ENCODE measurements at places on chromosomes 16 and 17.

DNA sequence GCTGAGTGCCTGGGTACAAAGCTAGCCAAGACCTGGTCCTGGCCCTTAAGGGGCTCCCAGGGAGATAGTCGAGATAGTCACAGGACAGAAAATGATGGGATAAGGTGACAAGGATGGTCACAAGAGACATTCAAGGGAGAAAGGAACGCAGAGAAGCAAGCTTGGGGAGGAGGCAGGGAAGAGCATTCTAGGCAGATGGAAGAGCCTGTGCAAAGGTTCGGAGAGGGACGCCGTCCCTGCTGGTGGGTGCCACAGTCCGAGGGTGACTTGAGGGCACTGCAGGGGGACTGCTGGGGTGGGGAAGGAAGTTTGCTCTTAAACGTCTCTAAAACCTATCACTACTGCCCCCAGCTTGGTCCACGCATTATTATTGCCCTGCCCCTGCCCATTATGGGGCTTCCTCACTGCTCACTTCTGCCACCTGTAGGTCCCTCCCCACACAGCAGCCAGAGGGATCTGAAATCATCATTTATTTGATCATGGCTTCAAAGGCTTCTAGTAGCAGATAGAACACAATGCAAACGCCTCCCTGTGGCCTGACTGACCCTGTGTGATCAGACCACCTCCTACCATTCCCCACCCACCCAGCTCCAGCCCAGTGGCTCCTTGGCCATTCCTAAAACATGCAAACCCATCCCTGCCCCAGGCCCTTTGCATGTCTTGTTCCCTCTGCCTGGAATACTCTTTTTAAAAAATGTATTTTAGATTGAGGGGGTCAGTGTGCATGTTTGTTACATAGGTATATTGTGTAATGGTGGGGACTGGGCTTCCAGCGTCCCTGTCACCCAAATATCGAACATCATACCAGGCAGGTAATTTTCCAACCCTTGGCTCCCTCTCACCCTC lies 60.3 kb downstream of the RMI2 start:
- DNase-seq: peak; percentile 11

GRCh38 chr16:49161191-49161590 lies 120.4 kb downstream of the CBLN1 start:
- no peak for DNase-seq

- no peak for DNase-seq
These were observed 19.4 kb downstream of the NACA2 start for GRCh38 chr17:61571624-61572023.

DNA sequence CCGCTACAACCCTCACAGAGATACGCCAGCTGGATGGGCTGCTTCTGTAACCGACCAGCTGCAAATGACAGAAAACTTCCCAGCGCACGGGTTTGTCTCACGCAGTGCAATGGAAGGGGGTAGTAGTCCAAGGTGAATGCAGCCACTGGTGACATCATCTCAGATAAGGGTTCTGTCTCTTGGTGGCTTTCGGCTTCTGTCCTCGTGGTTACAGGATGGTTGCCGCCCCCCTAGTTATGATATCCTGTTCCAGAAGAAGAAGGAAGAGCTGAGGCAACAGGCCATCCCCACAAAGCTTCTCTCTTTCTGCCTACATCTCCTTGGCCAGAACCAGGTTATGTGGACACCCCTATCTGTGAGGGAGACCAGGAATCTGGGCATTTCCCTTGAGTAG lies 40.3 kb upstream of the BAHCC1 start:
- DNase-seq: no peak

- DNase-seq: peak; percentile 17
These were observed 543 bp downstream of the TXNDC11 start for GRCh38 chr16:11742093-11742535.

DNA sequence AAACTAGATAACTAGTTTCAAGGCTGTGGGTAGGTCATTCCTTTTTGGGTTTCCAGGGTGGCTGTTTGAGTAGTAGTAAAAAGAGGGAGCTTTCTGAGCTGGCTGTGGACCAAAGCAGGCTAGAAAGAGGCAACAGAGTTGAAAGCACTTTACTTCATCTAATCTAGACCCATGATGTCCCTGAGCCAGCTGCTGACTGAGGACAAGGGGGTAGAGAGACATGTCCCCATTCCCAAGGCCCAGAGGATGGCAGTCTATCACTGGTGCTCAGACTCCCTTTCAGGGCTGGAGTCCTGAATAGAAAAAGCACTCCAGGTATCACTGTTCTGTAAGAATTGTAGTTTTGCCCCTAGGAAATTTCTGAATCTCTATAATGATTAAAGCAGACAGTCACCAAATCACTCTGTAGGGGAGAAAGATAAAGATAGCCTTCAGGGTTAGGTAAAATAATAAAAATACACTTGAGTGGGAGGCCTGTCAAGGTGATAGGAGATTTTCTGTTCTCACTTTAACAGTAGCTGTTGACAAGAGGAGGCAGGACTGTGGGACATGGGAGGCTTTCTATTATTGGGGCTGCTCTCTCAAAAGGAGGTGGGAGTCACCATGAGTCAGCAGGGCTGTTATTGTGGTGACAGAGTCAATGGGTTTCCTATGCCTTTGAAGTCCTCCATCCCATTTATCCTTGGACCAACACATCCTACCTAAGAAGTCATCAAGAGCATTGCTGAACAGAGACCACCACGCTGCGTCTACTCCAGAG lies 190.2 kb upstream of the MPHOSPH6 start:
- no peak for DNase-seq

GRCh38 chr16:13298666-13299065 lies 397.3 kb downstream of the SHISA9 start:
- no peak for DNase-seq

GRCh38 chr17:45578516-45579455 lies 88.3 kb upstream of the PLEKHM1 start:
- DNase-seq: no peak

DNA sequence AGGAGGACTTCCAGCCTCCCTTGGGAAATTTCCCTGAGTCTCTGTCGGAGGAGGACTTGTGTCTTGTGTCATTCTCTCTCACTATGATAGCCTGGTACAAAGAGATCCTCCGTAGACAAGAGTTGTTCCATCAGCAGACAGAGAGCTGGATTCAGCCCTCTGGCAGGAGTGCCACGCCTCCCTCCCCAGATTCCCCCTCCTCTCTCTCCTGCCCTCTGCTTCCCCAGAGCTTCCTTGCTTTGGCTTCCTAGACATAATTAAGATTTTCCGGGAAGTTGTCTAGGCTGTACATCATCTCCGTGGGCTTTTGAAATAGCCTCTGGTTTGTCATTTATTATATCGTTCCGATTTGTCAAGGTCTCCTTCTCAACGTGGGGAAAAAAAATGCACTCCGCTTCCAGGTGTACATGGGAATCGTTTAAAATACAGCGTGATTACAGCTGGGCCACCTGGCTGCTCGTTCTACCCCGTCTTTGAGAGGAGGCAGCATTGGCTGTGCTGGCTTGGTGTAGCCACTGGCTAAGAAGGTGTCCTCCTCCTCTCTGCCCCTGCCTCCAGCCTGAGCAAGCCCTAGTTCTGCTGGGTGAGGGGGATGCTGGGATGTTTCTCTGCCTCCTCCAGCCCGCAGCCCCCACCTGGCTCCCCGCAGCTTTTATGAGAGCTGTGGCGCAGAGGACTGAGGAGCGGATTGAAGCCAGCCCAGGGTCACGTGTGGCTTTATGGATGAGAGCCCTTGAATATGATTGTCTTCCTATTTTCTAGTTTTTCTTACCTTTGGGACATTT lies 282.5 kb downstream of the SNX29 start:
- no peak for DNase-seq

DNA sequence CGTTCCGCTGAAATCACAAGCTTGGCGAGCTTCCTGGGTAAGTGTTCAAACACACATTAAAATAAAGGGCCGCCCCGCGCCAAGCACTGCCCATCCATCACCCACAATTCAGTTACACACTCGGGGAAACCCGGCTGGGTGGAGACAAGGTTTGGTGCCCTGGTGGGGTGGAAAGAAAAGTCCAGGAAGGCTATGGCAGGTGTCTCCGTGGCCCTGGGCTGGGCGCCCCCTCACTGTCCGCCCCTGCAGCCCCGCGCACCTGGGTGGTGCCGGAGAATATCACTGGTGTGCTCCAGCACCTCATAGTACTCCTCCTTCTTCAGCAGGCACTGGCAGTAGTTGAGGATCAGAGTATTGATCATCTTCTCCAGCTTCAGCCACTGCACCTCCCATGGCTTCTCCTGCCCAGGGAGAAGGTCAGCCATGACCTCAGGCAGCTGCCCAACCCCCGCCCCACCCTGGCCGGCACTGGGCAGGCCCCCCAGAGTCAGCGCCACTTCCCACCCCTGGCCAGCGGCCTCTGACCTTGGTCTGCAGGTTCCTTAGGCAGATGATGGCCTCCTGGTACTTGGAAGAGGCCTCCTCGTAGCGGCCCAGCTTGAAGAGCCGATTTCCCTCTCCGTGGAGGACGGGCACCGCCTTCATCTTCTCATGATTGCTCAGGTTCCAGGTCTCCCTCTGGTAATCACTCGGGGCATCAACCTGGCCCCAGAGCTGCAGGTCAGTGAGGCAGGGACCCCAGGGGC lies 8.4 kb downstream of the AIPL1 start:
- DNase-seq: no peak

GRCh38 chr16:28823291-28823872 lies 583 bp downstream of the ATXN2L start:
- no peak for DNase-seq

GRCh38 chr17:58617563-58617962 lies 74.3 kb downstream of the TEX14 start:
- DNase-seq: no peak

DNA sequence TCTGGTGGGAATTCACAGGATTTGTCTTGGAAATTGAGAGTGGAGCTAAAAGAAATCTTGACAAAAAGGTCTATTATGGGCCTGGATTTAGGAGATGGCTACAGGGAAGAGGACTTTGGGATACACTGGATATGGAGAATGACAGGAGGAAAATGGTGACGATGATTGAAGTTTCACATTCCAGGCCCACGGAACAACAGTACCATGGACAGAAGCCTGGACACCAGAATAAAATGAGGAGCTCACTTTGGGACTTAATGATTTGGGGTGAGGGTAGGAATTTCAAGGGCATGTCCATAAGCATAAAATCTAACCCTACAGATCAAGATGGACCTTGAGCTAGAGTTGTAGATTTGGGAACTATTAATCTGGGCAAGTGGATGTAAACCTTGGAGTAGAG lies 47.8 kb upstream of the DNAH9 start:
- no peak for DNase-seq

DNA sequence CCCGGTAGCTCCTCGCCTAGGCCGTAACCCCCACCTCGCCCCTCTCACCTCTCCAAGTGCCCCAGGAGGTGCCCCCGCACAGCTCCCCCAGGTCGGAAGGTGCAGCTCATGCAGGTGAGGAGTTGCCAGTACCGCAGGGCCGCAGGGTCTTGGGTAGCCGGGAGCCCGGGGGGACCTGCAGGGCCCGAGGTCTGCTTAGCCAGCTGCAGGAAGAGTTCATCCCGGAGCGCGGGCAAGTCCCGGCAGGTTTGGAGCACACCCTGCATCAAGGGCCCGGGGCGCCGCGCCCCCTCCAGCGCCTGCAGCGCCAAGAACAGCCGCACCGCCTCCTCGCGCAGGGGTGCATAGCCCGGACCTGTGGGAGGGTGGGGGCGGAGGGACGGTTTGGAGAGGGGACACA lies 4.8 kb downstream of the PLEKHH3 start:
- DNase-seq: no peak

DNA sequence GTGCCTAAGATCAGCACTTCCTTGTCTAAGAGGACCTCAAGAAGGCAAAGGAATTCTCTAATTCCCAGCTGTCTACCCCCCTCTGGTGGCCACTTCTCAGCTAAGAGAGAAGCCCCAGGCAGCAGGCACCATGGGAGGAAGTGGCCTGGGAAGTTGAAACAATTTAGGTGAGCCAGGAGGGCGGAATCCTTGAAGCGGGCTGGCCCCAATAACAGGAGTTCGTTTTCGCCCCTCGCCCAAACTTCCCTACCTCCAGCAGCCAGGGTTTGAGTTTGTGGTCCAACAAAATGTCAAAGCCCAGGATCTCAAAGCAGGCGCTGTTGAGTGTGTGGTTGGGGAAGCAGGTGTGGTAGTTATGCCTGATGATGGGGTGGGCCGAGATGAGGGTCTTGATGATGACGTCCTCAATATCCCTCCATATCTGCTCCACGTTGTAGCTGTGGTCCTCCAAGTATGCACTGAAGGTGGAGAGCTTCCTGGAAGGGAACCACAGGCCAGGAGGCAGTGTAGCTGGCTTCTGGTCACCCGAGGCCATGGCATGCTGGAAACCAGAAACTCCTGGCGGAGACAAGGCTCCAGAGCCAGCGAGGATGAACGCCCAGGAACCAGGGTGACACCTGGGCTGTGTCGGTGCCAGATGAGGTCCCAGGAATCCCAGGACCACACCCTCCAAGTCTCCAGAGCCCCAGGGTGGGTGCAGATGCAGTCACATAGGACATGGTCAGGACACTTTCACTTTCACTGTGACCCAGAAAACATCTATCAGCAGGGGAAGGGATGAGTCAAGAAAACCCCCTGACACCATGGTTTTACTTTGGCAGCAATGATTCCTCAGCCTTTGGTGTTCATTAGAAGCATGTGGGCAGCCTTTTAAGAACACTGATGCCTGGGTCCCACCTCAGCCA lies 25.6 kb downstream of the TTLL6 start:
- DNase-seq: no peak

- no peak for DNase-seq
These were observed 42.8 kb downstream of the RAB11FIP3 start for GRCh38 chr16:468068-468821.

GRCh38 chr16:3467921-3468320 lies 24.4 kb downstream of the NAA60 start:
- DNase-seq: no peak

GRCh38 chr16:53944025-53944424 lies 240.1 kb downstream of the FTO start:
- no peak for DNase-seq

DNA sequence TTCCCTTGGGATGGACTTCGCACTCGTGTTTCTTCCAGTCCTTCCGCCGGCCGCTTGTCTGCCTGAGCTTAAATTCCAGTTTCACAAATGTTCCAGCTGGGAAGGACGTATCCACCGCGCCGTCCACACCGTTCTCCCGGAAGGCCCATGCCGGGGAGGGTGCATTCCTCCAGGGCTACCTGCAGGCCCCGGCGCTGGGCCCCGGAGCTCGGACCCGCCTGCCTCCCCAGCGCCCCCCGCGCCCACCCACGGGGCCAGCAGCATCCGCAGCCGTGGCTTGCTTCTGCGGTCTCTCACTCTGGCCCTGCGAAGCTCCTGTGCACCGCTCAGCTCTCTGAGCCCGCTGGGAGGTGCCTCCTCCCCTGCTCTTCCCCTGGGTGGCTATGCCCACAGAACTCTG lies 2084.1 kb downstream of the TP53TG3F start:
- no peak for DNase-seq

DNA sequence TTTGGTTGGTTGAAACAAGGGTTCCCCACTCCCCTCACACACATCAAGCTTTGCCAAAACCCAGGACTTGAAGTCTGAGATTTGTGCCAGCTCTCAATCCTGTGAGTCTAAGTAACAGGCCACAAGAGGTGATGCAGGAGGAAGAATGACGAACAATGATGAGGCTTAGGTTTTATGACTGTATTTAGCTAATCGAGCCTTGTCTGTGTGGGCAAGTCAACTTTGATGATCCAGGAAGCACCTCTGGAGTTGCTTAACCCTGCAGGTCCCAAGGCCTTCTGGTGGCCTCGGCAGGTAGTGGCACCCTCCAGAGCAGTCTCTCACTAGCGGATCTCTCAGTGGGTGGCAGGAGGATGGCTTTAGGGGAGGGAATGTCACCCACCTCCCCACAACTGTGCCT lies 28.7 kb downstream of the CDK5RAP3 start:
- no peak for DNase-seq

- no peak for DNase-seq
These were observed 34.7 kb downstream of the CDRT15 start for GRCh38 chr17:14201988-14202380.
